ENCODE measurements at places on chromosomes 2 and 18. TPM values are rescaled to one million over a fixed set of nuclear protein-coding genes. Genes with fewer than 3 reads are reported as not detected.

The CCDC85A gene
- total RNA-seq, result 3.2 TPM

The IL1B gene
- total RNA-seq, result 1.2 TPM

The CYTIP gene
- total RNA-seq, result 30.7 TPM

The NFATC1 gene
- total RNA-seq, result 6.6 TPM

Data from stomach (tissue), 19 donors.